ENCODE measurements at places on chromosomes 3 and 15. TPM values are rescaled to one million over a fixed set of nuclear protein-coding genes. Genes with fewer than 3 reads are reported as not detected.

- DNase-seq: no peak
Measured at GRCh38 chr15:79083154-79083553, 7.4 kb downstream of the RASGRF1 start.

- no peak for DNase-seq
Measured at GRCh38 chr3:52032702-52033408, 23.5 kb downstream of the DUSP7 start.

DNA sequence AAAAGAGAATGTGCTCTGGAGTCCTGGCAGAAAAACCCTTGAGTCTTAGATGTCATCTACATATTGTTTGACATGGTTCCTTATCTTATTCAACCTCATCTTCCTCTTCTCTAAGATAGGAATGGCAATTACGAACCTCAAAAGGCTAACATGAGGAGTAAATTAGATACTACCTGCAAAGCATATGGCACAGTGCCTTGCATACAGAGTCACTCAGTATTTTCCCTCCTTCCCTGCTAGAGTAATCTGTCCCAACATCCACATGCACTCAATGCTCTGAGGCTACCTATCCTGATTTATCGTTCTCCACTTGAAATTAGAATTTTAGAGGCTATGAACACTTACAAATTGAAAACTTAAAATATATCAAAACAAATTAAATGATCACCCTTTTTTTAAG lies 386.7 kb downstream of the RSL24D1 start:
- no peak for DNase-seq

Gene RAD54L2
- total RNA-seq: 34.3 TPM

Gene CSPG5
- 0.09 TPM for total RNA-seq
